ENCODE measurements at places on chromosomes 16 and 17.

DNA sequence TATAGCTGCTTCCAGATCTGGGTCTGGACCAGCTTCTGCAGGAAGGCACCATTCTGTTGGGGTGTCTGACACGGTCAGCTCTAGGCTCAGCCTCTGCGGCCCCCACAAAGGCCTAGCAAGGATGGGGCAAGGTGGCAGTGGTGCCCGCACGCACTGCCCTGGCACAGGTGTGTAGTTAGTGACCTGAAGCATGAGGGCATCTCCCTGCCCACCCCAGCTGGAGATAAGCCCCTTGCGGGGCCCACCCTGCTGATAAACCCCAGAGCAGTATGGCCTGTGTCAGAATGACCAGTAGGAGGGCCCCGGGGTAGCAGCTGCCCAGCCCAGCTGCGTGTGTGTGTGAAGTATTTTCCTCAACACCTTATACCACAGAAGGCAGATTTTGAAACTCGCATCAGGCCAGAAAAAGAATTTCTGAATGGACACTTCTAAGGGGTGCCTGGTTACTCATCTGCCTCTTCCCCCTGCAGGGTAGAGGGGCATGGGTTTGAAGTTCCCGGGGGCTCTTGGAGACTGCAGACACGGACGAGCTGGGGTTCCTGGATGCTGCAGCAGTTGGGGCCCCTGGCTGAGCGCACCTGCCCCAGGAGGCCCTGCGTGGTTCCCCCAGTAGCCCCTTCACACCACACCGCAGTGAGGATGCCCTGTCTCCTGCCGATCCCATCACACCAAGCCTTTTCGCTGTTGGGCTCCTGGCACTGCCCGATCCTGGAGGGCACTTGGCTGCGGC lies 4.5 kb downstream of the ARHGDIA start:
- DNase-seq = peak; percentile 19

- DNase-seq = peak; percentile 85
Observed at GRCh38 chr17:27601069-27601974, 29.7 kb upstream of the LGALS9 start.

DNA sequence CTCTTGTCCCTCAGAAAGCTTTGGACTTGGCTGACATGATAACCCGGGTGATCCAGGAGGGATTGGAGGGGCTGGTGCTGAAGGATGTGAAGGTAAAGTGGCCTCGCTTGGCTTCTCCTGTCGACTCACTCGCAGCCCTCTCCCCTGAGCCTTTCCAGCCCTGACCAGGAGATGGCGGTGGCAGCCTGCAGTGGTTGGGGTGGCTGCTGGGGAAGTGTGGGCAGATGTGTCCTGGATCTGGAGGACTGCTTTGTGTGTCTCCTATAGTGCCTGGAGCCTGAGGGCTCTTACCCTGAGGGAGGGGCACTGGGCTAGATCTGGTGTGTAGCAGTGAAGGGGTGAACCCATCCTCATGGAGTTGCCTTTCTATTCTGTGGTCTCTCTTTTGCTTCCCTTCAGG lies 17.9 kb downstream of the LIG3 start:
- peak; percentile 75 for DNase-seq

DNA sequence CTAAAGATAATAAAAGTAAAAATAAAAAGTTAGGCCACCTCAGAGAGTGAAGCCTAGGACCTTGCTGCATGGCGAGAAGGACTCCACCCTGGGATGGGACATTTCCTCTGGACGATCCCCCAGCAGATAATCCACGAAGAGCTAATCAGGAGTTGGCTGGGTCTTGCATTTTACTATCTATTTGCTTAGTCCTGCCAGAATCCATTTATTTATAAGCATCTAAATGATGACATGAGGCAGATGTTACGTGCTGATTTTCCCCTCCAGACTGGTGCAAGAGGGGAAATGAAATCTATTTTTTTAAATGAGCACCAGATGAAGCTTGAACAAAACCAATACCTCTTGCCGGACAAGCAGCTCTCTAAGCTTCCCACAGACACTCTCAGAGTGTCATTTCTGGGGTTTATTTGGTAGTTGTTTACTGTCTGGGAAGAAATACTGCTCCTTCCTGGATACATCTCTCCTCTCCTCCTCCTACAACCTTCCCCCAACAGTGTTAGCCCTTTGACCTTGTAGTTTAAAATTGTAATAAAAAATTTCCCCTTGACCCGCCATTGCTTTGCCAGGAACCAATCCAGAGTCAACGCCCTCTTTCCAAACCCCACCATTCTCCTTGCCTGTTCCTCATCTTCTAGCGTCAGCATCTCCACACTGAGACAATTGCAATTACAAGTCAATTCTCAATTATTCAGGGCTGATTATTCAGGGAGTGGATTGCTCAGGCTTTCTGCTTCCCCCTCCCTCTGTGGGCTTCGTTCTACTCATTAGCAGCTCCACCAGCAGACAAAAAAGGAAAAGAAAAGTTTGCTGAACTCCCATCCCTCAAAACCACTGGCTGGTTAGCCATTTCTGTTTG lies 63.0 kb downstream of the GSG1L start:
- no peak for DNase-seq

GRCh38 chr16:56212144-56212543 lies 20.9 kb downstream of the GNAO1 start:
- no peak for DNase-seq

DNA sequence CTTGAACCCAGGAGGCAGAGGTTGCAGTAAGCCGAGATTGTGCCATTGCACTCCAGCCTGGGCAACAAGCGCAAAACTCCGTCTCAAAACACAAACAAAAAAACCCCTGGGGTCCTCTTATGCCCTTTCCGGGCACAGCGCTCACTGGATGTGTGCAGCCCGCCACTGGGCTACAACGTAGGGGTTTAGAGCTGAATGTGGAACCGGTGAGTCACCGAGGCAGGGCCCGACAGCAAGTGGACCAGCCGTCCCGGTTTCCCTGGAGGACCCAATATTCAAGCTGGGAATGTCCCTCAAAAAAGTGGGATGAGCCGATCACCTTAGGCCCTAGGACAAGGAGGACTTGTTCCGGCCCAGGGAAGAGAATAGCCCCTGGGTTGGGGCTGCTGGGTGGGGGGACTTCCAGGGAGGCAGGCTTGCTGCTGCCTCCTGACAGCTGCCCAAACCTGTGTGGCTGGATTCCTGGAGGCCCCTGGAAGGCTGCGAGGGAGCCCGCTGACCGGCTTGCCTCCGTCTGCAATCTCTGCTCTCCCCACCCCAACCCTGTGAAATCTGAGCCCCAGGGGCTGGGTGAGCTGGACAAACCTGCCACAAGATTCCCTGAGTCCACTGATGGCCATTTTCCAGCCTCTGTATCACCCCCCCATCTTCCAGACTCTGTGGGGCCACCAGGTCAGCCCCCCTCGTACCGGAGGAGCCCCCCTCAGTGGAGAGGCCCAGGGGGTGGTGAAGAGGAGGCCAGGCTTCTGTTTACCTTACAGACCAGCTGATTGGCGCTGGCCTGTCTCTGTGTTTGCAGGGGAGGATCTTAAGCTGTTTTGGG lies 2.9 kb upstream of the CLDN9 start:
- DNase-seq = no peak

GRCh38 chr17:64785011-64785421 lies 122.9 kb upstream of the SMURF2 start:
- no peak for DNase-seq

DNA sequence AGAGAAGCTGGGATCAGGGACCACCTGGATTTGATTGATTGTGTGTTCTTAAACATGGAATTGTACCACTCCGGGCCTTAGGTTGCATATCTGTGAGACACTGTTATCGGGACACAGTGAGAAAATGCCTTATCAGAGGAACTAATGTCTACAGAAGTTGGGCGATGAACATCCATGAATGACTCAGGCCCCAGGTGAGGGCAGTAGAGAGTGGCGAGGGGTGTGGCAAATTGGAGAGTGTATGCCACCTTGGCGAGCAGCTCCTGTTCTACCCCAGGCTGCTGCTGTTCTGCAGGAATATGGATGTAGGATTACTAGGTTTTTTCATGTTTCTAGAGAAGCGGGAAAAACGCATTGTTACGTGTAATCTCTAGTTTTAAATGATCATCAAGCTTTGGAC lies 38.8 kb downstream of the CLEC16A start:
- no peak for DNase-seq

GRCh38 chr16:31460582-31461002 lies 1.3 kb downstream of the ARMC5 start:
- no peak for DNase-seq

DNA sequence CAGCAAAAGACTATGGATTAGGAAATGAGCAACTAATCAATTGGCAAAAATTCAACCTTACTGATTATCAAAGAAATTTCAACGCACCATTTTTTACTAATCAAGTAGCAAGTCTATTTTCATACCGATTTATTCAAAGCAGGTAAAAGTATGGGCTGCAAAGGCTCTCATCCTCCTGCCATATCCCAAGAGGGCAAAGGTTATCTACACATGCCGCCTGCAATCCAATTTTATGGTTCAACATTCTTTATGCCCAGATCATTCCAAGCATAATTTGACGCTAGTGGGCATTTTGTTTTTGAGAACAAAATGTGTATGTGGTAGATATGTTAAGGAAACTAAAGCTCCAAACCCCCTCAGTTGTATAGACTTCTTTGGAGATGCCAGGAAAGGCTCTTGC lies 270.6 kb downstream of the MAF start:
- no peak for DNase-seq
